ENCODE measurements at places on chromosomes 5 and 9. TPM values are rescaled to one million over a fixed set of nuclear protein-coding genes. Genes with fewer than 3 reads are reported as not detected.
A peak's percentile ranks its signal among the peaks of the same experiment; 100 is the strongest.

The MEGF9 gene
- 0.94 TPM for total RNA-seq

The TMC1 gene
- total RNA-seq, result 2.5 TPM

The SURF1 gene
- total RNA-seq, result 43.3 TPM

The LRRC19 gene
- not detected for total RNA-seq

- no peak for DNase-seq
These were observed 82.2 kb upstream of the TLE1 start for GRCh38 chr9:81771571-81771970.

DNA sequence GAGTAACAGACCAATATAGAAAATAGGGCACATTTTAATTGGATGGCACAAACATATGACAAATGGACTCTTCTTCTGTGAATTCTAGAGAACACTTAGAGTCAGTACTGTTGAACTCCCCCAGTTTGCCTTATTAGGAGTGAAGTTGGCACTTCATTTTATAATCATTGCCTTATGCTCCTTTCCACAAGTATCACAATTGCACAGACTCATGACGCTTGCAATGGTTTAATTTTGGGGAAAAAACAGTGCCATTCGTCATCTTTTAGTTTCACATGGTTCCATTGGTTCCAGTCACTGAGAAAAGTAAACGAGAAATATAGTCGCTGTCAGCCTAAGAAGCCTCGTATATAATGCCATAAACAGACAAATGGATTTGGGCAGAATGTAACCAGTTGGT, 71.2 kb downstream of the LURAP1L start:
- no peak for DNase-seq

- DNase-seq, result no peak
These were observed 221.8 kb upstream of the RASEF start for GRCh38 chr9:83284746-83285145.

The ZCCHC9 gene
- 32.4 TPM for total RNA-seq

DNA sequence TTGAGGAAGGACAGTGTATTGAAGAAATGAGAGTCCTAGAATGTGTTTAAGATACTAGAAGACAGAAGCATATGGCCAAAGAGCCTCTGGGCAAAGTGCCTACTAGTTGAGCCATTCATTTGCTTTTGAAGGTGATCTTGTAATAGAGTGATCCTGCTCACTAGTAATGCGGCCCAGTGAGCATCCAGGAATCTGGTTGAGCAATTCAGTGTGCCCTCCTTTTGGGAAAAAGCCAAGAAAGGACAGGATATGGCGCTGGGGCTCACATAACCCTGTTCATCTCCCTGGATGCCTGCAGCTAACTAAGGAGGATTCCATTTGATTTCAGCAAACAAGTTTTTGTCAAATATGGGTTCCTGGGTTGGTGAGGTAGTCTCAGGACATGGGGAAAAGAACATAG, 16.3 kb downstream of the ADAM19 start:
- no peak for DNase-seq

The SAPCD2 gene
- 29.8 TPM for total RNA-seq

GRCh38 chr5:156779436-156779835, 70.7 kb upstream of the PPP1R2B start:
- no peak for DNase-seq

DNA sequence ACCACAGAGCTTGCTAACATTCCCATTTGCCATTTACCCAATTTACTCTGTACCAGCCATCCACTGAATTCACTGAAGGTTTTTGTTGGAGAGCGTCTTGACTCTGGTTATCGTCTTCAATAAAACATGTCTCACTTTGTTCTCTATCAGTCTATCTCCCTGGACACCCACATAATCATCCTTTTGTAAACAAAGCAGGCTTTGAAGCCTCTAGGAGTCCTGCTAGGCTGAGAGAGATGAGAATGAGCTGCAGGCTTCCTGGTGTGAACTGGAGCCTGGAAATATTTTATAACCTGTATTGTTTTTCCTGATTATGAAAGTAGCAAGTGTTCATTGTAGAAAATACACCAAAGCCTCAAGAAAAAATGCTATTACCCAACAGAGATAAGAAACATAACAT, 140.6 kb upstream of the ZNF366 start:
- DNase-seq, result no peak

- peak; percentile 76 for DNase-seq
These were observed 6.3 kb upstream of the TTLL11 start for GRCh38 chr9:122099271-122099869.

The MSMP gene
- 0.97 TPM for total RNA-seq

DNA sequence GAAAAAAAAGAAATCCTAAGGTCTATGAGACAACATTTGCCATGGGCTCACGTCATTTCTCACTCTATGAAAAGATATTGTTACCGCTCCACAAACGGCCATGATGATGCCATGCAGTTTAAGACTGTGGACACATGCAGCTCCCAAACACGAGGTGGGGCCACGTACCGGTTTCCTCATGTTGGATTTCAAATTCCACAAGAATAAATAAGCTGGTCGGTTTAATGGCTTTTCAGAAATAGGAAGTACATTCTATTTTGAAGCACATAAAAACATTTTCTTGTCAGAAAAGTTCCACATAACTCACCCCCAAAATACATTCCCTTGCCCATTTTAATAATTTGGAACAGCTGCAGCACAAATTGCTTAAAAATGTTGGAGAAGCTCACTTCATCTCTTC, 130.6 kb downstream of the MYO10 start:
- DNase-seq, result no peak

DNA sequence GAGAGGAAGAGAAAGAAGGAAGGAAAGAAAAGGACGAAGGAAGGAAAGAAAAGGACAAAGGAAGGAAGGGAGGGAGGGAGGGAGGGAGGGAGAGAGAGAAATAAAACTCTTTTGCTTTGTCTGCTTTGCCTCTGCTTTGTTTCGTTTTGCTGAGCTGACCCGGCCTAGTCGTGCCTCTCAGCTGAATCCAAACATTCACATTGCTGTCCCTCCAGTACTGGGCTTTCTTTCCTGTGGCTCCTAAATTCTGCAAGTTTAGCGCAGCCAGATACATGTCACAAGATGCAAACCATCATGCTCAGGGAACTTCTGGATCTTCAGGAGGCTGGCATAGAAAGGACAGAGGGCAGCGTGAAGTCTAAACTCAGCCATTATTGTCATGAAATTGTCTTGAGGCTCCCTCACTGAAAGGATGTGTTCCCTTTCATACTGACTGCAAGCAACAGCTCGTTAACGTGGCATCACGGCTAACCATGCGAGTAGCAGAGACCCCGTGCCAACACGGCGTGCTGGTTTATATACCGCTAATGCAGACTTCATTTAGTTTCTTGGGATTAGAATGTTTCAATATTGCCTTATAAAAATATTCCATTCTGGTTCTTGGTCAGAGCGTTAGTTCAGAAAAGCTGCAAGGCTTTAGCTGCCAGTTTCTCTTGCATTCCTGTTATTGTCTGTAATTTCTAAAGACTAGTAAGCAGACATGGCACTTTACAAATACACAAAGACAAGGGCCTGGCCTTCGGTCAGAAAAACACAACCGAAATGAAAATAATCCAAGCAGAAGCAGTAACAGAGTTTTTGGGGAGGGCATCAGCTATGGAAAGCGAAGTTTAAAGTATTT, 94.2 kb downstream of the TMEM174 start:
- no peak for DNase-seq

DNA sequence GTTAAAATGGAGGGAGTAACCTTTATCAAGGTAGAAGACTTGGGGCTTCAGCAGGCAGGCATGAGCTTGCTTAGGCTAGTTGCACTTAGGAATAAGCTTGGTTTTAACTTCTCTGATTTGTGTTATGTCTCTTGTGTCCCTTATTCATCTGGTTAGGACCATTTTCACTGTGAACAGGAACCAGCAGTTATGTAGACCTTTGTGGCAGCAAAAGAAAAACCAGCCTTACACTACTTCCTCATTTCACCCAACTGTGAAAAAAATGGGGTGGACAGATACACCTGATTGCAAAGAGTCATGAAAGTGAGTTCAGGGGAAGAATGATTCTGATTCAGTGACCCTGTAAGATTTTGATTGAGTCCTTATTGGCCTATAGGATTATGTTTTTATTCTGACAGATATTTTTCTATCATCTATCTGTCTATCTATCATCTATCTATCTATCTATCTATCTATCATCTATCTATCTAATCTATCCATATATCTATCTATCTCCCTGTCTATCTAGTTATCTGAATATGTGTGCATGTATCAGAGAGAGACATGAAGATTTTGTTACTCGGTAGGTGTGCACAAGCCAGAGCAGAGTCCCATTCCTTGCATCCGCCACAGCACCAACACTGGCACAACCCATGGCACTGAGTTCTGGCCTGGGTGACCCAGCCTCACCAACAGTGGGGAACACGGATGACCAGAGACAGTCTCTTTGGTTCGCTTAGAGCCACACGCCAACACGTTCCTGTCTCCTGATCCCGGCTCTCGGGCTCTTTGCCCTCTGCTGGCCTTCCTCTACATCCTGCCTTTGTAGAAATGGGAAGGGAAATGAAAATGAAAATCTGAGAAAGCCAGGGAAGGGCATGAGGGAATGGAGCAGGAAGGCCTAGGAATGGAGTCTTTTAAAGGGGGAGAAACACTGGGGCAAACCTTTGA, 1.3 kb upstream of the ZNF366 start:
- DNase-seq, result no peak

The TBC1D13 gene
- 30.3 TPM for total RNA-seq

The IZUMO3 gene
- not detected for total RNA-seq

DNA sequence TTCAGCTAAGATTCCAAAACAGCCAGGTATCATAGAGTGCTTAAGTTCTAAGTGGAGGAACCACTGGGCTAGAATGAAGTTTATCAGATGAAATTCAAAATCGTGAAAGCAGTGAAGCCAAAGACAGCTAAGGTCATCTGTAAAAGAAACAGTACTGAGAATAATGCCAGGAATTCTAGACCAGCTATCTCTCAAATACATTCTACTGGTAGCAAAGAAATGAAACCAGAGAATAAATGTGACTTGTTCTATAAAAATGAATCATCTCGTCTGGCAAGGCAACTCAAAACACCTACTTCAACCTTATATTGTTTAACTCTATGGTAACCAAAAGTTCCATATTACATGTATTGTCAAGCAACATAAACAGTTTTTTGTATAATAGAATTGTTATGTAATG, 51.3 kb upstream of the RGMB start:
- DNase-seq, result no peak

- no peak for DNase-seq
These were observed 166.4 kb downstream of the SLF1 start for GRCh38 chr5:94784536-94785505.

- no peak for DNase-seq
These were observed 3.0 kb upstream of the SLC44A1 start for GRCh38 chr9:105241356-105242043.

The MEGF10 gene
- 36.5 TPM for total RNA-seq

GRCh38 chr5:88881571-88881971, 1.4 kb downstream of the MEF2C start:
- DNase-seq, result no peak

The SPINK6 gene
- not detected for total RNA-seq

GRCh38 chr5:36950586-36951457, 74.3 kb downstream of the NIPBL start:
- DNase-seq, result no peak

DNA sequence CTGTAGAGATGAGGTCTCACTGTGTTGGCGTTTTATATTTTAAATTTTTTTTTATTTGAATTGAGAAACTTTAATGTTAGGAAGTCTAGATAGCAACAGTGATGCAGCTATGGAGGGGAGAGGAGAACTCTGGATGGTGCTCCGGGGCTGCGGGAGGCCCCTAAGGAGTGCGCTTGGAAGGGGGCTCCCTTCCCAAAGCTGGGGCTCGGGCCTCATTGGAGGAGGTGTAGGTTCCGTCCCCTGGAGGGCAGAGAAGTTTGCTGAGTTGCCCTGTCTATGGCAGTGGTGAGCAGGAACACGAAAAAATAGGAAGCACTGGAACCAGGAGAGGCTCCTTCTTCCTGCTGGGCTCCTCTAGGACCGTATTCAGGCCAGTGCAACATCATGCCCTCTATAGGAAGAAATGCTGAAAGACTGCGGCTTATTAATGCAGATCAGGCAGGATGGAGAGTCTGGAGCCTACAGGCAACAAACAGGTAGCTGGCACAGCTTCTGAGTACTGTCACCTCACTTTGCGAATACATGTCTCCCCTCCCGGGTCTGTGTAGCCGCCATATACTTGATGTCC, 16.1 kb downstream of the AHRR start:
- DNase-seq, result peak; percentile 60

GRCh38 chr5:143581147-143581546, 177.7 kb upstream of the NR3C1 start:
- no peak for DNase-seq

The C9orf153 gene
- not detected for total RNA-seq

The CRB2 gene
- 2.9 TPM for total RNA-seq

GRCh38 chr5:32586276-32586599, 881 bp downstream of the SUB1 start:
- no peak for DNase-seq

DNA sequence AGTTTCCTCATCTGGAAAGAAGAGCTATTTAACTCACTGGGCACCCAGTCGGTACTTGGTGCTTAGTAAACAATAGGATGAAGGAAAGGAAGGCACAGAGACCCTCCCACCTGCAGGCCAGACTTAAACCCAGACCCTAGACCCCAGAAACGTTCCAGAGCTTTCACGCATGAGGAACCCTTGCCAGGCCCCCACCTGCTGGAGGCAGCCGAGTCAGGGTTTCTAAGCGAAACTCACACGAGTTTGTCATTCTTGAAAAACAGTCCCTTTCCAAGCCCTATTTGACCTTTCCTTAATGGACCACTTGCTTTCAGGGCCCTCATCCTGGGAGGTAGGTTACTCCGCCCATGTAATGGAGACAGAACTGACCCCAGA, 30.6 kb downstream of the NDUFA8 start:
- DNase-seq, result no peak

The BAAT gene
- 0.15 TPM for total RNA-seq

- DNase-seq, result peak; percentile 60
These were observed 47.8 kb upstream of the PSD2 start for GRCh38 chr5:139747583-139748504.

DNA sequence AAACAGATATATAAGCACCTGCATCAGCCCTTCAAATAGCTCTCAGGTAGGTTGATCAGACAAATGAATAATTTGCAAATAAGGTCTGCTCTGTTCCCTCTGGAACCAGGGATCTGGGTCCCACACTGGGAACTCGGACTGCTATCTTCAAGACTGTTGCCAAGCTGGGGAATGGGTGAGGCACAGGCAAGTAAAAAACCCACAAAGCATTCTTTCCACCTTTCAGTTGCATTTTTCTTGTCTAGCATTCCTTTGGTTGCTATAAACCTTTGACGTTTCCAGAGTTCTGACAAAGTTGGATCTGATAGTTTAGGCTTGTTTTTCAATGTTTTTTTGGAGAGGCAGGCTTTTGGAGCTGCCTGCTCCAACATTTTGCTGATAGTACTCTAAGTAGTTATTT, 20.1 kb downstream of the FBXL17 start:
- no peak for DNase-seq

DNA sequence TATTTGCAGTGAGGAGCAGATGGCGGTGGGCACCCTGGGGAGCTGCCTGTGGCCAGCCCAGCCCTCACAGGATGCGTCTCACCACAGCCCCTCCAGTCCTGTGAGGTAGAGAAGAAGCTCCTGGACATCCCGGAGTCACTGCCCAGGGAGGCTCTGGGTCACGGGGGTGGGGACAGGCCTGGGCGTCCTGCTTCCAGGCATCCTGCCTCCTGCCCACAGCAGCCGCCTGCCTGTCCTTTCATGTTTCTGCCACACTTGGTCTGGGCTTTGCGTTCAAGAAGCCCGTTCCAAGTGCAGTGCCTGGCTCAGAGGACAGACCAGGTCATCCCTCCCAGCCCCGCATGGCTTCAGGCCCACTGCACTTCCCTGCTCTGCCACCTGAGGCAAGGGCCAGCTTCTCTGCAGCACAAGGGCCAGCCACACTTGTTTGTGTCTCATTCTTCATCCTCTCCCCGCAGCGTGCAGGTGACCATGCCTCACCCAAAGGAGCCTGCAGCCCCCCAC, 38.2 kb downstream of the ZDHHC11B start:
- peak; percentile 32 for DNase-seq

GRCh38 chr9:106857811-106858470, 5.0 kb upstream of the ZNF462 start:
- DNase-seq, result no peak

Data from H9 (cell line).